ENCODE measurements at places on chromosomes 16 and 17.

DNA sequence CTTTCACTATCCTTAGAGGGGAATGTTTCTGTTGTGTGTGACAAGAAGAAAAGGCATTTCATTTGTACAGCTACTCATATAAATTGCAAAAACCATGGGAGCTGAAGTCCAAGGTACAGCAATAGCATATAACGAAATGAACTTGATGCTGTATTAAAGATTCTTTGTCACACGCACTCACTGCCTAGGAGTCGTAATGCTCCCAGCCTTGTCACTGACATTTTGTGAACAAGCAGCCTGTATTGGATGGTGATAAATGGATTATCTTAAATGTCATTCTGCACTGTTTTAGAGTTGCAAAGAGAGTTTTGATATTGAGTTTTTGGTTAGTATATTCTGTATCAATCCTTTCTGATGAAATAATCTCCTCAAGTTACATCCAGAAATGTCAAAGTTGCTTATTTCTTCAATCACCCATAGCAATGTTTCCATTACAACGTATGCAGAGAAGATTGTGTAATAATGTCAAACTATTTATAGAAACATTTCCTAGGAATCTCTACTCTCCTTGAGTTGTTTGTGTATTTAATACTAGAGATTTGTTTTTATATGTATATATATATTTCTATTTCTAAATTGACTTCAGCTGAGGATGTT, 270.6 kb downstream of the FTO start:
- peak; percentile 41 for DNase-seq

GRCh38 chr16:10556236-10556635, 24.2 kb downstream of the EMP2 start:
- no peak for DNase-seq

GRCh38 chr17:2888326-2888725, 92.1 kb downstream of the RAP1GAP2 start:
- DNase-seq = no peak

GRCh38 chr16:4968879-4969483, 10.9 kb downstream of the SEC14L5 start:
- DNase-seq = no peak

- no peak for DNase-seq
These were observed 7.5 kb downstream of the CCL4 start for GRCh38 chr17:36111068-36111490.

- DNase-seq = no peak
These were observed 46.8 kb downstream of the PLXDC1 start for GRCh38 chr17:39104657-39105056.

Data from astrocyte of the spinal cord (primary cell).